ENCODE measurements at places on chromosomes 11 and 22.
A peak's percentile ranks its signal among the peaks of the same experiment; 100 is the strongest.

- no peak overlapping the region for H3K4me3 ChIP-seq
- H3K27ac ChIP-seq, result no peak overlapping the region
- no peak for DNase-seq
- H3K4me1 ChIP-seq, result no peaks in the 10 kb centered on the region
These were observed 1299.3 kb downstream of the BRD1 start for GRCh38 chr22:48528221-48528915.

DNA sequence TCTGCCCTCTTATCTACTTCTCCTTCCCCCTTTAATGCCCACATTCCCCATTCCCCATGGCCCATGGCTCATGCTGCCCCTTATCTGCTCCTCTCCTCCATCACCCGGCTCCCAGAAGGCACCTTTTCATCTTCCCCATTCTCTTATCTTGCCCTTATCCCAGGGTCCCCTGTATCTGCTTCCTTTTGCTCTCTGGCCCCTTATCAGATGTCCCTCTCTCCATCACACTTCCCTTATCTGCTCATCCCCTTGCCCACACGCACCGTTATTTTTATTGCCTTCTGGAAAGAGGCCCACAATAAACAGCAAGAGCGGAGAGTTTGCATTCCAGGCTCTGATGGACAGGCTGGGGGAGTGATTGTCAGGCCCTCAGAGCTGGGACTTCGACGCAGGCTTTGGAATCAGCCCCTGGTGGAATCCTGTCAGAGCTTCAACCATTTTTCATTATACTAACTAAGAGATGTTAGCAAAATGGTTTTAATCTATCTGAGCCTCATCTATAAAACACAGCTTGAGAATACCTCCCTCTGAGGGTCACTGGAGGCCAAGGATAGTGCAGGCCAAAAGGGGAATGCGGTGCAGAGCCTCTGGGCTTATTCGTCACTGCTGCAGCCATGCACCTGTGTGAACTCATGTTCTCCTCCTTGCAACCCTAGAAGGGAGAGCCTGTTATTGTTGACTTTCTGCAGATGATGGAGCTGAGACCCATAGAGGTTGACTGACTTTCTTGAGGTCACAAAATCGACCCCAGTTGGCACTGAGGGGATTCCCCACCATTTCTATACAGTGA, 37.0 kb upstream of the LRRC55 start:
- H3K4me1 ChIP-seq, result no peaks in the 10 kb centered on the region
- H3K4me3 ChIP-seq, result no peak overlapping the region
- no peaks in the 10 kb centered on the region for H3K27me3 ChIP-seq
- no peak overlapping the region for H3K27ac ChIP-seq

DNA sequence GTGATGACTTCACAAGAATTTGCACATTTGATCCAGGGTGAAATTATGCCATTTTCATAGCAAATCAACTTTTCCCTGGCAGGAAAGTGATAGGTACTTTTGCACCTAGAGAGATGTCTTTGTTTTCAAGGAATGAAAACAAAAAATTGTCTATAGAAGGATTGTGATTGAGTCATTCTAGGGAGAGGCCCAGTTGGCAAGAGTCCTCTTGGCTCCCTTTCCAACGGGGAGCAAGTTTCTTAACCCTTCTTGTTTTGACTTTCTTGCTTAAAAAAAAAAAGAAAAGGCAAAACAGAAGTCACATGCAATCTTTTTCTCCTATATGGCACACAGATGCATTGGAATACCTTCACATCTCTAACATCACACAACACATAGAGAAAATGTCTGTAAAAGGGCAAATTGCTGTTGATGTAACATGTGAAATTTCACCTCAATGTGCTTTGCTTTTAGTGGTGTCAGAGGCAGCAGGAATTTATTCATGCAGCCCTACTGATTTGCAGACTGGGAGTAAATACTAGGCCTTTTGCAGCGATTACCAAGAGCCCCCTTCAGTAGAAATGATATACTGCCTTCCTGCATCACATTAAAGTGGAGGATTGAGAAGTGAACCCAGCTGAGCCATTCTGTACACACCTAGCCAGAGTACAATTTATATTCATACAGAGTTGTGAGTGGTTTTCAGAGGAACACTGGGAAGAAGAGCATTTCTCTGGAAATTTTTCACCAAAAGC, 290.7 kb upstream of the MPPED2 start:
- H3K27me3 ChIP-seq, result no peaks in the 10 kb centered on the region
- DNase-seq, result no peak
- no peak overlapping the region for H3K27ac ChIP-seq
- no peaks in the 10 kb centered on the region for H3K4me1 ChIP-seq
- no peaks in the 10 kb centered on the region for H3K36me3 ChIP-seq

DNA sequence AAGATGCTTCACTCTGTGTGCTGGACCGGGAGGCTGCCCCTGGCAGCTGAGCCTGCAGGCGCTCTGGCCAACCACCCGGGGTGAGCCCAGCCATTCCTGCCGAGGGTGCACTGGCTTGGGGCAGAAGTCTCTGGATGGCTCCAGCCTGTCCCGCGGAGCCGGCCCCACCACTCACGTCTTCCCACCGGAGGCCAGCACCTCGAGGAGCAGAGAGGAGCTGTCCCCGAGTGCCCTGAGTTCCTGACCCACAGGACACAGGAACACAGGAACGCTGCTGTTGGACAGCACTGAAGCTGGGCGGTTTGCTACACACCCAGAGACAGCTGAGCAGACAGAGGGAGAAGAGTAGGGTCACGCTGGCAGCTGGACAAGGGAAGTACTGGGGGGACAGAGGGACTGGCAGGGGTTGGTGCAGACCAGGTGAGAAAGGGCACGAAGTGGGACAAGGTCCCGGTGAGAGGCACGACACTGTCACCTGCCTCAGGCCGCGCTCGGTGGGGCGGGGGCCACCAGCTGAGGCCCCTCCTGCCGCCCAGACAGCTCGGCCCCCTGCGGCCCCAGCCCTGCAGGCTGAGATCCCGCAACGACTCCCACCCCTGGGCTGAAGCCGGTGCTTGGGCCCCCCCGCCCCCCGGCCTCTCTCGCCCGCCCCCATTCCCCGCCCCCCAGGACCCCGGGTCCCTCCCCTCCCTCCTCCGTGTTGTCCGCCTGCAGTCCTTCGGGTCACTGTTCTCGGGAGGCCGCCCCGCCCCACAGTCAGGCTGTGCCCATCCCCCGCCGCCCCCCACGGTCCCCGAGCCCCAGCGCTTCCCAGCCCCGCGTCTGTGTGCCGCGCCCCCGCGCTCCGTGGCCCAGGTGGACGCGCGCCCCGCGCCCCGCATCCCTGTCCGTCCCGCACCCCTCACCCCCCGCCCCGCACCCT, 624 bp upstream of the B4GALNT4 start:
- peak overlapping the region; percentile 2 for H3K4me3 ChIP-seq
- H3K27ac ChIP-seq, result no peak overlapping the region
- DNase-seq, result peak; percentile 20
- peaks cover 20% of the 10 kb centered on the region for H3K27me3 ChIP-seq
- H3K4me1 ChIP-seq, result peaks cover 8% of the 10 kb centered on the region

GRCh38 chr11:64888729-64889511, 10.5 kb upstream of the EHD1 start:
- no peaks in the 10 kb centered on the region for H3K36me3 ChIP-seq
- H3K27ac ChIP-seq, result no peak overlapping the region
- no peaks in the 10 kb centered on the region for H3K27me3 ChIP-seq
- peak; percentile 58 for DNase-seq
